ENCODE measurements at places on chromosomes 16 and 17.

GRCh38 chr16:31092330-31092729 is 2.3 kb downstream of the VKORC1 start:
- H3K4me3 ChIP-seq: no peak overlapping the region
- no peak overlapping the region for H3K27ac ChIP-seq
- no peak for DNase-seq
- peaks cover 7% of the 10 kb centered on the region for H3K4me1 ChIP-seq
- H3K36me3 ChIP-seq: no peaks in the 10 kb centered on the region

GRCh38 chr16:57169327-57169726 is 16.5 kb downstream of the PSME3IP1 start:
- no peak overlapping the region for H3K4me3 ChIP-seq
- H3K27ac ChIP-seq: no peak overlapping the region
- peaks cover 73% of the 10 kb centered on the region for H3K36me3 ChIP-seq

- H3K27me3 ChIP-seq: 0 out of 2 replicates have a peak, but pooled peaks cover under 1% of the 10 kb centered on the region
- H3K36me3 ChIP-seq: no peaks in the 10 kb centered on the region
- peaks cover 14% of the 10 kb centered on the region for H3K4me1 ChIP-seq
Observed at GRCh38 chr17:41801374-41802271, 10.1 kb downstream of the P3H4 start.

DNA sequence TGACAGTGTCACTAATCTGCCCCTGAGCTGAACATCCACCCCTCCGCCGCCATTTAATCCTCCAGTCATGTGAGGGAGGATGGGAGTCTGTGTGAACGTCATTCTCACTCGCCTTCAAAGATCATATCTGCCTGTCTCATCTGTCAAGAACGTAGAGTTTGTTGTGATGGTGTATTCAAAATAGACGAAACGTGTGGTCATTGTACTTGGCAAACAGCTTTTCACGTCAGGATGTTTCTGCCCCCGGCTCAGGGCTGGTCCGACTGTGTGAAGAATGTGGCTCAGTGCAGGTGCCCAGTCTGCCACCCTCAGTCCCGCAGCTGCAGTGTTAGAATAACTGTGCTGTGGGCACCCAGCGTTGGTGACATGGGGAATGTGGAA is 148.0 kb downstream of the KCNJ12 start:
- H3K36me3 ChIP-seq: no peaks in the 10 kb centered on the region
- no peaks in the 10 kb centered on the region for H3K27me3 ChIP-seq
- DNase-seq: no peak
- H3K4me1 ChIP-seq: no peaks in the 10 kb centered on the region
- H3K4me3 ChIP-seq: no peak overlapping the region

DNA sequence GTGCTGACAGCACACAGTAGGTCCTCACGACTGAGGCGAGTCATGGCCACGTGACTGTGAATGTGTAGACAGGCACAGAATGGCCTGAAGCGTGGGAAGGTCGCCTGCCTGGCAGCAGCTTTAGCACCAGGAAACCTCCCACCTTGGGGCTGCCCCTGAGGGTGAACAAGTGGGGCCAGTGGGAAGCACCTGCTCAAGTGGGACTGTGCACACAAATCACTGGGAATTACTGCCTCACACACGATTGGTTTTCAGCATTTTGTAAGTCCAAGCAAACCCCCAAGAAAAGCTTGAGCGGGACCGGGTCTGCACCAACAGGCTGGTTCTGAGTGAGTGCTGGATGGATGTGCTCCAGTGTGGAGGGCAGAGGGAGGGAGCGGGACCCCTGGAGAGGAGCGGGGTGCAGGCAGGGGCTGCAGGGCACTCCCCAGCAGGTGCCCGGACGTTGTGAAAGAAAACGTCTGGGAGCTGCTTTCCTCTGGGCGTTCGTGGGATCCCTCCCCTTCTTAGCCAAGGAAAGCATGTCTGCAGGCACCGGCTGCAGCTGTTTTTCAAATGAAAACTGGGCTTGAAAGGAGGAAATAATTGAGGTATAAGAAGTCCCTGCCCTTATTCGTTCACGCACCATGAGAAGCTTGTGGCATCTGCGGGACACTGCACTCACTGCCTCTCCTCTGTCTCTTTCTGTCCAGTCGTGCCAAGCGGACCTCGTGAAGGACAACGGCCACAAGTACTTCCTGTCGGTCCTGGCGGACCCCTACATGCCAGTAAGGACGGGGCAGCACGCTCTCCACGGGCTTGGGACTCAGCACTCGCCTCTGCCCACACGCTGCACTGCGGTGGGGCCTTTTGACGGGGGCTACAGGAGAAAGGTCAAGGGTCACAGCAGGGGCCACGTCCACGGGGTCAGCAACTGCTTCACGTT is 111.7 kb upstream of the CHMP6 start:
- H3K4me1 ChIP-seq: no peaks in the 10 kb centered on the region
- H3K36me3 ChIP-seq: peaks cover 12% of the 10 kb centered on the region
- DNase-seq: no peak

- H3K4me1 ChIP-seq: peaks cover 12% of the 10 kb centered on the region
- peak overlapping the region; percentile 91 for H3K4me3 ChIP-seq
- peak overlapping the region; percentile 88 for H3K27ac ChIP-seq
Observed at GRCh38 chr17:15999974-16000827, 577 bp downstream of the TTC19 start.

DNA sequence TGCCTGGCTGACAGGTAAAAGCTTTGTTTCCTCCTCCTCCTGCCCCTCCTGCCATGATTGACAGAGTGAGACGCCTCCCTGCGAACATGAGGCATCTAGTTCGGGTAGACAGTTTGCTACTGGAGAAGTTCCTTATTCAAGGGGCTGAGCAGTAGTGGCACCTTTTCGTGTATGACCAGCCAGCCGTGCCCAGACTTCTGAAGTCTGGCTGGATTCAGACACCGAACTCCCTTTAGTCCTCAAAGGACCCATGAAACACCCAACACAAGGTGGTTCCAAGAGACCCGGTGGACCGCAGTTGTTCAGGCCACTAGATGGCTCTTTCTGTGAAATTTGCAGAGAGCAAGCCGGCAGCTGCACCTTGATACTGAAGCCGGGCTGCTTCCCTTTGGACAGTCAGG is 192.8 kb downstream of the XYLT1 start:
- H3K27me3 ChIP-seq: no peaks in the 10 kb centered on the region
- H3K36me3 ChIP-seq: no peaks in the 10 kb centered on the region
- DNase-seq: peak; percentile 76
- no peak overlapping the region for H3K4me3 ChIP-seq
- H3K4me1 ChIP-seq: 0 out of 2 replicates have a peak, but pooled peaks cover 8% of the 10 kb centered on the region

GRCh38 chr17:30380643-30381339 is 2.1 kb downstream of the CPD start:
- H3K27ac ChIP-seq: no peak overlapping the region
- H3K4me3 ChIP-seq: peak overlapping the region; percentile 61
- peaks cover 58% of the 10 kb centered on the region for H3K4me1 ChIP-seq

DNA sequence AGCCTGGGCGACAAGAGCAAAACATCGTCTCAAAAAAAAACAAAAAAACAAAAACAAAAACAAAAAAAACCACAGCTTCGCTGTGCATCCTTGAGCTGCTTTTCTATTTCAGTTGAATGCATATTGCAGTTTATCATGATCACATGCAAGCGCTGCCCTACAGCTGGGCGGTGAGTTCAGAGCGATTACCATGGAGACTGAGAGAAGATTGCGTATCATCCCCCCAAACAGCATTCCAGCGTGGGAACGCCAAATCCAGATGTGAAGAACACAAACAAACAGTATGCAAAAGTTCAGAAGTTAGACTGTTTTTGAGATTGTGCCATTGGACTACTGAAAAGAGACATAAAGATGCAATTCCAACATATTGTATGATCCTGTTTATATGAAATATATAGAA is 15.1 kb upstream of the SLC52A1 start:
- DNase-seq: no peak
- no peaks in the 10 kb centered on the region for H3K36me3 ChIP-seq
- H3K27ac ChIP-seq: no peak overlapping the region
- no peak overlapping the region for H3K4me3 ChIP-seq

DNA sequence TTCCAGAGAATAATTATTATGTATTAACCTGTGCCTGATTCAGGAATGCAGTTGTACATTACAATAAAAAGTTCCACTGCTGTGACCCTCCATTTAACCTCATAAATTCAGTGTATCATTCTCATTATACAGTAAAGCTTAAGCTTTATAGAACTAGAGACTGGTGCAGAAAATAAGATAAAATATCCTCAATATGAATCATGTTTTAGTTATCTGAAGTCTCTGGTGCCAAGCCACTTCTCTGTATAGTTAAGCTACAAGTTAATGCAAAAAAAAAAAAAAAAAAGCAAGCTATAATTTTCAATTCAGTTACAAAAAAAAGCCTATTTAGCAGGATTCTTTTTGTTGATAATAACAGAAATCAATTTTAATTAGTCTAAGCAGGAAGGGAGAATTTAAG is 22.4 kb upstream of the SMIM36 start:
- no peaks in the 10 kb centered on the region for H3K36me3 ChIP-seq
- no peak overlapping the region for H3K27ac ChIP-seq
- no peak for DNase-seq
- no peaks in the 10 kb centered on the region for H3K4me1 ChIP-seq
- H3K27me3 ChIP-seq: no peaks in the 10 kb centered on the region
- no peak overlapping the region for H3K4me3 ChIP-seq

GRCh38 chr16:53817117-53817755 is 113.3 kb downstream of the FTO start:
- H3K27me3 ChIP-seq: no peaks in the 10 kb centered on the region
- no peak overlapping the region for H3K4me3 ChIP-seq
- no peaks in the 10 kb centered on the region for H3K36me3 ChIP-seq
- no peak overlapping the region for H3K27ac ChIP-seq
- no peak for DNase-seq

GRCh38 chr17:76179496-76180467 is 38.7 kb upstream of the FOXJ1 start:
- no peak overlapping the region for H3K4me3 ChIP-seq
- H3K4me1 ChIP-seq: peaks cover 5% of the 10 kb centered on the region
- H3K27me3 ChIP-seq: no peaks in the 10 kb centered on the region
- H3K36me3 ChIP-seq: no peaks in the 10 kb centered on the region

DNA sequence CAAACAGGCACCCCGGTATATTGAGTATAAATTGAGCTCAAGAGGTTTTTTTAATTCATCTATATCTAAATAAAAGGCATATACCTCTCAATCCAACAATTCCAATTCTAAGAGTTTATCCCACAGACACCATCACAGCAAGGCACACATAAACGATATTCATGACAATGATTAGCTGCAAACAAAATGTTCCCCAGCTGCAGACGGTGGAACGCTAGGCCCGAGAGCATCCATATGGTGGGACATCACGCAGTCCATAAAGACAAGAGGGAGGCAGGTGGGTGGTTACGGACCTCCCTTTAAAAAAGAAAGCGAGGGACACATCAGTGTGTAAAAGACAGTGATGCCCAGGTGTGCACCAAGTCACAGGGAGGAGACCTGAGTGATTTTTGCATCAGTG is 28.1 kb downstream of the MEAK7 start:
- no peaks in the 10 kb centered on the region for H3K36me3 ChIP-seq
- no peak overlapping the region for H3K27ac ChIP-seq
- no peaks in the 10 kb centered on the region for H3K27me3 ChIP-seq
- H3K4me3 ChIP-seq: no peak overlapping the region
- no peaks in the 10 kb centered on the region for H3K4me1 ChIP-seq
- DNase-seq: no peak

- DNase-seq: no peak
- H3K4me3 ChIP-seq: no peak overlapping the region
- peaks cover 7% of the 10 kb centered on the region for H3K4me1 ChIP-seq
Observed at GRCh38 chr16:11624636-11625607, 38.2 kb upstream of the LITAF start.

GRCh38 chr16:57867000-57867561 is 64.8 kb upstream of the KIFC3 start:
- H3K36me3 ChIP-seq: no peaks in the 10 kb centered on the region
- no peak for DNase-seq
- H3K27me3 ChIP-seq: no peaks in the 10 kb centered on the region
- H3K4me1 ChIP-seq: peaks cover 20% of the 10 kb centered on the region

GRCh38 chr17:63841350-63842172 is 924 bp downstream of the SMARCD2 start:
- no peaks in the 10 kb centered on the region for H3K36me3 ChIP-seq
- 0 out of 2 replicates have a peak overlapping the region, but pooled peaks have one; percentile 66 for H3K27ac ChIP-seq
- H3K4me1 ChIP-seq: peaks cover 28% of the 10 kb centered on the region
- DNase-seq: peak; percentile 39

DNA sequence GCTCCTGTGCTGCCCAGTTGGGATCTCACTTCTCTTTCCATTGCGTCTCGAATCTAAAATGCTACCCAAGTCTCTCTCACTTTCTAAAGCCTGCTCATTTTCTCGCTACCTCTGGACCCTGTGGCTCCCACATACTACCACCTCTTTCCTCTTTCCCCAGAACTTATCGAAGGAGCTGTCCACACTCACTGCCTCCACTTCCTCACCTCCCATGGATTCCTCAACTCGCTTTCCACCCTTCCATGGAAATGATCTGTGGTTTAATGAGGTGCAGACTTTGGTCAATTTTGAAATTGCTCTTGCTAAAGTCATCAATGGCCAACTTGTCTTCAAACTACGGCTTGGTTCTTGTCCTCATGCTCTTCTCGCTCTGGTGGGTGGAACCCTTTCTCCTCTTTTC is 37.2 kb upstream of the ETV4 start:
- no peak overlapping the region for H3K27ac ChIP-seq
- no peaks in the 10 kb centered on the region for H3K27me3 ChIP-seq
- H3K36me3 ChIP-seq: no peaks in the 10 kb centered on the region
- H3K4me1 ChIP-seq: peaks cover 13% of the 10 kb centered on the region
- no peak overlapping the region for H3K4me3 ChIP-seq

GRCh38 chr16:51180719-51181502 is 29.8 kb upstream of the SALL1 start:
- no peak for DNase-seq
- H3K4me3 ChIP-seq: peak overlapping the region; percentile 24
- H3K27me3 ChIP-seq: no peaks in the 10 kb centered on the region
- no peaks in the 10 kb centered on the region for H3K36me3 ChIP-seq
